Stimulated activated CD4-positive, alpha-beta T cell treated with anti-CD3 and anti-CD28 coated beads, Interleukin-12 subunit alpha, Interleukin-12 subunit beta, amount 100 ng/mL, for 48 hours (primary cell): ENCODE measurements at places on chromosomes 3 and 15.

DNA sequence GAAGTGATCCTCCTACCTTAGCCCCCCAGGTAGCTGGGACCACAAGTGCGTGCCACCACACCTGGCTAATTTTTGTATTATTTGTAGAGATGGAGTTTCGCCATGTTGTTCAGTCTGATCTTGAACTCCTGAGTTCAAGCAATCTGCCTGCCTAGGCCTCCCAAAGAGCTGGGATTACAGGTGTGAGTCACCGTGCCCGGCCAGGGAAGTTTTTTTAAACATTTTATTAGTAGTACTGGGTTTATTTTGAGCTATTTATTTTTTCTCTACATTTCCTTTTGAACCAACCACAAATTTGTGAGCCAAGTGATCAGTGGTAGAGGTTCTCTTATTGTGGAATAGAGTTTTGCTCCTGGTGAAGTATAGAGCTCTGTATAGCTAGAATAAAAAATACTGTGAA is 33.7 kb downstream of the ARMC8 start:
- DNase-seq = no peak

GRCh38 chr3:183698756-183699155 is 1.2 kb downstream of the YEATS2 start:
- DNase-seq = no peak

- no peak for DNase-seq
Measured at GRCh38 chr3:140972833-140973232, 31.2 kb downstream of the SLC25A36 start.

- no peak for DNase-seq
Measured at GRCh38 chr15:68994149-68994548, 20.3 kb upstream of the NOX5 start.

DNA sequence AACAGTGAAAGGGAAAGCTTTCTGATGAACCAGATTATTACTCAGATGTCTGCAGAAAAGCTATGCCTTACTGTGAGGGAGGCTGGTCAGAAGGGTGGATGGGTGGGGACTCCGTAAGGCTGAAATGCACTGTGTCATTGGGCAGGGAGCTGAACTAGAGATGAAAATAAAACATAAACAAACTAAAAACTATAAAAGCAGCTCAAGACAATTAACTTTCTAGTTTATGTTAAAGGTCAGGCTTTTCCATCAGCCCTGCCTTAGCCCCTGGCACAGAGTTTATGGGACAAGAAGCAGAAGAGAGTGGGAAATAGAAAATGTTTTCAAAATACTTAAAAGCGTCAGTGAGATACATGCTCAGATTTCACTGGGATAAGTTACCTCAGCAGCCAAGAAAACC is 310.0 kb upstream of the UBE2E2 start:
- no peak for DNase-seq

- no peak for DNase-seq
Measured at GRCh38 chr15:80275961-80276360, 23.9 kb upstream of the CTXND1 start.

- no peak for DNase-seq
Measured at GRCh38 chr3:149368201-149368673, 9.2 kb downstream of the TM4SF1 start.

- DNase-seq = no peak
Measured at GRCh38 chr3:164550857-164551256, 527.4 kb downstream of the SI start.

DNA sequence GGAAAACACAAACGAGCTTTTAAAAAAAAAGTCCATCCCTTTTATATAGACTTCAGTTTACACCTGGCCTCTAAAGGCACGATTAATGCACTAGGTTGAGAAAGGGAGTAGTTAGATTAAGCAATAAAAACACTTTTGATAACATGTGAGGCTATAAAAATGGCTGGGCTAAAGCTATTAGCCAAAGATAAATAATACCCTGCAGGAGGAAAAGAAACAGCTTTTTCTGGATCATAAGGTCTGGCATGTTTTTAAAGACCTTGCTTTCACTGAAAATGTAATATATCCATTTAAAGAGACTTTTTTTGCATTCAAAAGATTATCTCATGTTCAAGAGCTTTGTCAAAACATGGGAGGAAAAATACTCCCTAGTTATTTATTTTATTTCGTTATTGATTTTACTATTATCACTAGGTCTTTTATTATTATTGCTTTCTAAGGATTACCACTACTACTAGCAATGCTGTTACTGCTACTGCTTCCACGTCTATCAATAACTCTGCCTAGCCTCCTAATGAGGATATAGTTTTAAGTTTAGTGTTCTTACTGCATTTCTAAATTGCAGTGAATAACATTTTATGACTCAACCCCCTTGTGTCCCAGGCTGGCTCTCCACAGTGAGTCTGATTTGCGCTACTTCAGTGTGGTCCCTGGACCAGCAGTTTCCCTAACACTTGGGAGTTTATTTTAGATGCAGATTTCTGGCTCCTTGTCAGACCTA is 93.4 kb downstream of the THRB start:
- no peak for DNase-seq

GRCh38 chr3:40731445-40731844 is 206.7 kb downstream of the ZNF621 start:
- DNase-seq = no peak

DNA sequence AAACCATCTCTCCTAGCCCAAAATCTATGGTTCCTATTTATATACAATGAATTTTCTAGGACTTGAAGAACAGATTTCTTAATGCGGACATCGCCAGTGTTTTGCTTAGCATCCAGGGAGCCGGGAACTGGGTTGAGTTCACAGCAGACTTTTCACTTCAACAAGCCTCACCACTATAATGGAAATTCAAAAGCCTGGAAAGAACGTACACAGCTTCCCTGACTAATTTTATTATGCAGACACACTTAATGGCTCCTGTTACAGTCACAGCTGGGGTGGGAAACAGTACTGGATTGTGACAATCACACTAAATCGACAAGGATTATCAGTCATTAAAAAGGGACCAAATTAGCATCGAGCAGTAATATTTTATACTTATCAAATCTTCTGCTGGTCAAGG is 129.2 kb upstream of the BNIP2 start:
- DNase-seq = no peak

DNA sequence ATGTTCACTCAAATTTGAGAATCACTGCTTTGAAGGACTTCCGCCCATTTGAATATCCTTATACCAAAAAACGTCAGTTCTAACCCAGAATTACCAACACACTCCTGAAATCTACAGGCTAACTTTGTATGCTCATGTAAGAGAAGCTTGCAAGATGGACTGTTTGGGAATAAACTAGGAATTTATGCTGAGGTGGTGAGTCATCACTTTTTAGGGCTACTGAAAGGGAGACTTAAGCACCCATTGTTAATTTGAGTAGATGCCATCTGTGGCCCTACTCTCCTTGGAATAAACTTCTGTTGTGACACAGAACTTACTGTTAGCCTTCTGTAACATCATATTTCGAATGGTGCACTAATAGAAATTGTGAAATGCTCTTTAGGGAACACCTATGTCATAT is 74.6 kb downstream of the FGF12 start:
- no peak for DNase-seq

DNA sequence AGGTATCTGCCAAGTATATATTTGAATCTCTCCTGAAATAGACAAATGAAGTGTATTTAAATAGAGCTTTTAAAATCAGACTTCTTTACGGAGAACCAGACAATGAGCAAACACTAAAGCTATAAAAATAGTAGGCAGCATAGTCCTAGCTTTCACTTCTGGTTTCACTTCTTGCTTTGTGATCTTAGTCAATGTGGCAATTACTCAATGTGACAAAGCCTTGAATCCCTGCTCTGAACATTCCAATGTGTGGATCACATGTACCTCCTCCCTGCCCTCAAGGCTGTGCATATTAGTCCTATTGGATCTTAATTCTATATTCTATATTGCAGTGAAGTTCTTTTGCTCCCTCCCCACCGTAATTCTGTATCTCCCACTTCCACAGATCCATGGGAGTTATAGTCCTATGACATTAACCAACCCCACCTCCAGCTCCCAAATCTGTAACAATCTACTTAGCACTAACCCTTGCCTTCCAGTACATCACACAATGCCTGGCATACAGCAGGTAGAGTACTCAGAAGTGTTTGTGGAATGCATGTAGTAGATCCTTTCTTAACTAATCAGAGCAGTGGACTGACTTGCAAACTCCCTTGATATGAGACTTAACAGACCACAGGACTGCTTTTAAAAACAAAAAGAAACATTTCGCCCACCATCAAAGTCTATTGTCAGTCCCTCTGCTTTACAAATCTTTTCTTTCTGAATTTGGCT is 24.3 kb upstream of the CP start:
- no peak for DNase-seq

GRCh38 chr15:42102646-42103235 is 8.4 kb upstream of the PLA2G4D start:
- no peak for DNase-seq

DNA sequence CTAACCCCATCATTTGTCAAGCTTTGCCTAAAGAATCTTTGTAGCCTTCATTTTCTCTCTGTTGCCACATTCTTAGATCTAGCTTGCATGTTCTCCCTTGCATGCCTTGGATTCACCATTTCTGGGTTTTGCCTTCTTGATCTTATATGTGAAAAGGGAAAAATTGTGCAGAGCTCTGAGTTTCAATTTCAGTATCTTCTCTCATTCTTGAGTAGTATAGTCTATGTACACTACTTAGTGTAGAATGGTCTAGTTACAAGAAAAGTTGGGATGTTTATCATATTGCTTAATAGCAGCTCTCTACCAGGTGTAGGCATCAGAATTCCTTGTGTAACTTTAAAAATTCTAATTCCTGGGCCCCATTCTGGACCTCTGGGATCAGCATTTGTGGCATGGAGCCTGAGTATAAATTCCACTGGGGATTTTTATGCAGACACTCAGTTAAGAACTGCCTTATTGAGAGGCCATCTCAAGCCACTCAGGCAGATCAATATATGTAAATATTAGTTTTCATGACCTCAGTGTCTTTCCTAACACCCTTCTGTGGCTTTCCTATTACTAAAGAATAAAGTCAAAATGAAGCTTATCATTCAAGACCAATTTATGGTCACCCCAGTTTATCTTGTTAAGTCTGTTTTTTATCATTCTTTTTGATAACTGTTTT is 23.4 kb downstream of the GTF2E1 start:
- no peak for DNase-seq

DNA sequence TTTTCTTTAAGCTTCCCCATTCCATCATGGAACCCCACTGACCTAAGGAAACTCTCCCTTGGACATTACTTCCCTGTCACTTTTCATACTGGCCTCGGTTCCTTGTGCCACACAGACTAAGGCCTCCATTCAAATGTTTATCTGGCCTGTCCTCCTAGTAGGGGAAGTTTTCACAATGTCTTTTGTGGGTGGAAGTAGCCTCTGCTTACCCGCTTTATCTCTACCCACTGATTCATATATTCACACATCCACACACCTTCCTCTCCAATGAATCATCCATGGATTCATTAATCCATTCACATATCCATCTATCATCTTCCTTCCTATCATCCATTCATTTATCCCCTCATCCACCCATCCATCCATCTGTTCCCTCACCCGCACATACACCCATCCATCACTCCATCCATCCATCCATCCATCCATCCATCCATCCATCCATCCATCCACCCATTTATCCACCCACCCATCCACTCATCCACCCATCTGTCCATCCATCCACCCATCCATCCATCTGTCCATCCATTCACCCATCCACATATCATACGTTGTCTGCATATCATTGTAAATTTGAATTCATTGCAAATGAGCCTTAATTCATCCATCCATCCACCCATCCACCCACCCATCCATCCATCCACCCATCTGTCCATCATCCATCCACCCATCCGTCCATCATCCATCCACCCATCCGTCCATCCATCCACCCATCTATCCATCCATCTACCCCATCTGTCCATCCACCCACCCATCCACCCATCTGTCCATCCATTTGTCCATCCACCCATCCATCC is 49.1 kb downstream of the IQSEC1 start:
- no peak for DNase-seq

DNA sequence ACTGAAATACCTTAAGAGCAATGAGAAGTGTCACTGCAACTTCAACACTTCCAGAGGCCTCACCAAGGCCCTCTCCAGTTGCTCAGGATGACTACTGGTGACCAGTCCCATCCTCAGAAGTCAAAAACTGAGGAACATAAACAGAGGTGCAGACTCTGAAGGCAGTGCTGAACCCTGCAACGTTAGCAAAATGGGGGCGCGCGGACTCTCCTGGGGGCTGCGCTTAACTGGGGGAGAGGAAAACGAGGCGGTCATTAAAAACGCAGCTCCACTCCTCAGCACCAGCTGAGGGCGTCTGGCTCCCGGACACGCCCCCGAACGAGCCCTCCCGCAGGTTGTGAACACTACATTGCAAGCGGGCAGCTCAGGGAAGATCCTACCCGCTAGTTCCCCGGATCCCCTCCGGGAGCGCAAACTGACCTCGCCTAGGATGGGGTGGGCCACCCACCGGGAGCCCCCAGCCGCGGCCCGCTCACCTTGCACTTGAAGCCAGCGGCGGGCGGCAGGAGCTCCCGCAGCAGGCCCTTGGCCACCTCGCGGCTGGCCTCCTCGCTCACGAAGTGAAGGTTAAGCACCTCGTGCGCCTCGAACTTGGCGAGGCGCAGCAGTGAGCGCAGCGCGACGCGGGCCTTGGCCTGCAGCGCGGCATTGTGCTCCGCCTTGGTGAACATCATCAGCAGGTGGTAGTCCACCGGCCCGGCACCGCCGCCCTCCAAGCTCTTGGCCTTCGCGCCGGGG is 711 bp downstream of the XXYLT1 start:
- DNase-seq = peak; percentile 34

- no peak for DNase-seq
Measured at GRCh38 chr3:63768386-63768785, 50.7 kb upstream of the C3orf49 start.

DNA sequence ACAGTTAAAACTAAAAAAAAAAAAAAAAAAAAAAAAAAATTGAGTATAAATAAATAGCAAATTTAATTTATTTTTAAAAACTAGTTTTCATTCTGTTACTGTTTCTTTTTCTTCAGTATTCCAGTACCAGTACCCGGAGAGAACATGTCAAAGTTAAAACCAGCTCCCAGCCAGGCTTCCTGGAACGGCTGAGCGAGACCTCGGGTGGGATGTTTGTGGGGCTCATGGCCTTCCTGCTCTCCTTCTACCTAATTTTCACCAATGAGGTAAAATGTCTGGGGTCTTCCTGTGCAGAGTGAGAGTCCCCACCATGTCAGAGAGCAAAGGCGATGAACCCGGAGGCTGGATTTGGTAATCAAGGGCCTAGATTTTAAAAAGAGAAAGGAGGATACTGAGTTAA is 4.4 kb downstream of the TMEM43 start:
- no peak for DNase-seq

DNA sequence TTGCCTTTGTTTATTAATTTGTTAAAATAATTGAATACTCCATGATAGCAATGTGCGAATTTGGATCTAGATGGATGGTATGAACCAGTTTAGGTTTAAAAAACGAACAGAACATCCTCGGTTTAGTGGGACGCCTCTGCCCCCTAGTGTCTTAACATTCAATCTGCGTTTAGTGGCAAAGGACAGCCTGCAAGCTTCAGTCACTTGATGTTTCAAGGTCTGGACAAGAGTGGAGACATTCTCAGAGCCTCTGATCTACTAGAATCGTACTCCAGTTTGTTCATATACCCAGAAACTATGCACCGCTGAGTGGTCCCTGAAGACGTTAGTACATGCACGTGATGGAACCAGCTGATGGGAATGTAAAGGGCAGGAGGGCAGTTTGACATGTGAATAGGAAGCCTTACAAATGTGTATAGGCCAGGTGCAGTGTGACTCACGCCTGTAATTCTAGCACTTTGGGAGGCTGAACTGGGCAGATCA is 17.8 kb upstream of the ATP13A4 start:
- DNase-seq = no peak
